ENCODE measurements at places on chromosomes 2 and 18. TPM values are rescaled to one million over a fixed set of nuclear protein-coding genes. Genes with fewer than 3 reads are reported as not detected.

EVA1A gene
- not detected for total RNA-seq

CTLA4 gene
- total RNA-seq: 166 TPM

COLEC11 gene
- 0.11 TPM for total RNA-seq

GAL3ST2 gene
- total RNA-seq: 1.3 TPM

OTOF gene
- 12.3 TPM for total RNA-seq

LBX2 gene
- 1.6 TPM for total RNA-seq

BBS5 gene
- total RNA-seq: 3.2 TPM

SIX3 gene
- total RNA-seq: 0.25 TPM

SLC30A3 gene
- 1.7 TPM for total RNA-seq

KIF3C gene
- total RNA-seq: 15.2 TPM

PRKRA gene
- 67.8 TPM for total RNA-seq

WDR12 gene
- 128 TPM for total RNA-seq

UCN gene
- total RNA-seq: 0.94 TPM

KIF1A gene
- 0.97 TPM for total RNA-seq

MROH2A gene
- total RNA-seq: not detected

ANKRD39 gene
- total RNA-seq: 39.2 TPM

SH3BP4 gene
- 0.05 TPM for total RNA-seq

CNTNAP5 gene
- not detected for total RNA-seq

GNAL gene
- total RNA-seq: 0.14 TPM

MAPK4 gene
- not detected for total RNA-seq

CDH20 gene
- total RNA-seq: not detected

SLC38A11 gene
- not detected for total RNA-seq

TTC21B gene
- total RNA-seq: 23.4 TPM

GPR45 gene
- total RNA-seq: not detected

DYNAP gene
- not detected for total RNA-seq

REG3A gene
- total RNA-seq: not detected

ARHGAP25 gene
- 39.9 TPM for total RNA-seq

GLS gene
- total RNA-seq: 201 TPM

TGFA gene
- total RNA-seq: not detected

CNGA3 gene
- not detected for total RNA-seq

DIPK1C gene
- total RNA-seq: not detected

LIPG gene
- 0.59 TPM for total RNA-seq

FZD7 gene
- total RNA-seq: 1.1 TPM

ESPNL gene
- total RNA-seq: 0.07 TPM

RGPD3 gene
- total RNA-seq: 0.34 TPM

SCG2 gene
- 0.07 TPM for total RNA-seq

KCTD1 gene
- 6.4 TPM for total RNA-seq

Measured in activated T-helper 2 cell treated with anti-CD3 and anti-CD28 coated beads, Interferon-gamma antibody, Interleukin-2, Interleukin-4, amounts not matched to agents 10 μg/mL and 5 μg/mL and 100 μg/mL, durations not matched to agents 14 hours and 24 hours and 36 hours (primary cell).